Choroid plexus epithelial cell (primary cell): ENCODE measurements at places on chromosomes 6 and 20.

GRCh38 chr6:56432194-56432593 is 184.8 kb upstream of the COL21A1 start:
- no peak for DNase-seq

DNA sequence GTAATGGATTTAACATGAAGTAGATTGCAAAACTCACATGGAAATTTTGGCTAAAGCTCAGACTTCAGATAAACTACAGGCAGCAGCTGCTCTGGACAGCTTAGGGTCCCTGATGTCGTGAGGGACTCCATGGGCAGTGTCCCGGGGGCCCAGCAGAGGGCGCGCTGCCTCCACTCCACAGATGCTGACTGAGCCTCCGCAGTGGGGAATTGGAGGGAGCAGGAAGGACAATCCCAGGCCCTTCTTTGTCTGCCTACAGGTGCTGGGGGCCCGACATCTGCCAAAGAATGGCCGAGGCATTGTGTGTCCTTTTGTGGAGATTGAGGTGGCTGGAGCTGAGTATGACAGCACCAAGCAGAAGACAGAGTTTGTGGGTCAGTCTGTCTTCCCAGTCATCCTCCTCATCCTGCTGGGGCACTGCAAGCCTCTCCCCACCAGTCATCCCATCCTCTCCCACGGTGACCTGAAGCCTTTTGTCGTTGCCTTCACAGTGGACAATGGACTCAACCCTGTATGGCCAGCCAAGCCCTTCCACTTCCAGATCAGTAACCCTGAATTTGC is 35.9 kb downstream of the PLCG1 start:
- DNase-seq: peak; percentile 74

- peak; percentile 8 for DNase-seq
Observed at GRCh38 chr20:37095108-37095598, 644 bp downstream of the RBL1 start.

GRCh38 chr6:150720774-150721233 is 121.1 kb downstream of the PLEKHG1 start:
- peak; percentile 40 for DNase-seq

DNA sequence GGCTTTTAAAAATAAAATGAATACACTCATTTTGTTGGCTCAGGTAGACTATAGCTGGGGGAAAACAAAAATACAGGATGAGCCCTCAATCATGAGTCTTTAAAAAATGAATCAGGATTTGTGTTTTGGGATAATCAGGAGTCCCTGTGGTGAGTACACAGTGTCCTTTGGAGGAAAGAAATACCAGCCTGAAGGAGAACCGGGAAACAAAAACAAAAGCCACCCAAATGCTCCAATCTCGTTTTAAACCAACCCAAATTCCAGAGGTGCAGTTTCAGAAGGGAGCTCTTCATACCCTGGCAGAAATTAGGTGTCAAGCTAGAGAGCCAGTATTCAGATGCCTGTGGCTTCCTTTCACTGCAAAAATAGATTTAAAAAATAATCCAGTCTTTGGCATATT is 23.3 kb upstream of the FOXA2 start:
- no peak for DNase-seq

GRCh38 chr6:168313431-168314011 is 6.1 kb downstream of the DACT2 start:
- DNase-seq: no peak

DNA sequence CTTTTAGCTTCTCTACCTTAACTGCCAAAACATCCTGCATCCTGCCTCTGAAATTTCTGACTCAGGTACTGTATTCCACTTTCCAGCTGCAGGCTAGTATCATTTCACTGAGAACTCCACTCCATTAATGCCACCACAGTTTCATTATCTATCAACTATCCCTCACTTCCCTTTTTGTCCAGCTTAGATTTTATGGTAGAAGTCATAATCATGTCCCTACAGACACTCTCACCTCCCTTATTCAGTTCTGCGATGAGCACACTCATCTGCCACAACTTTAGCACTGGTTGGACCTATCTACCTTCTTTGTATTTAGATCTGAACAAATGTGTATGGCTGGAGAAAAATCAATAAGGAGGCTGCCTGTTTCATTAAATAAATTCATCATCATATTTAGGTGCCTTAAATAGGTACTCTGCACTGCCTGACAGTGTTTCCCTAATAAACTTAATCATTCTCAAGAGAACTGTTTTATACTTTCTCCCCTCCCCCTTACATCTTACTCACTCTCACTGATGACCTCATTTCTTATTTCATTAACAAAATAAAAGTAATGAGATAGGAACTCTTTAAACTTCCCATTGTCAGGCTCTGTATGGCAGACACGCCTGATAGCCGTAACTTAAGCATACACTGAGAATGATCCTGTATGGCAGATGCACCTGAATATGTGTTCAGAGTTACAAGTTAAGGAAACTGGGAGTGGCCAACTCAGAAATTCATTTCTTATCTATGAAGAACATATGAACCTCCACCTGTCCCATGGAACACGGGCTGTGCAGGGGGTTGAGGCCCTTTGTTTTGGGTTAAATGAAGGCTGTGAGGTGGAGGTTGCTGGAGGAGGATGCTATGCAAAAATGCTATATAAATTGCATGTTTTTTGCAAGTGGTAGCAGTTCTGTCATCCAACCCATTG is 95.3 kb upstream of the MAN1A1 start:
- DNase-seq: no peak

GRCh38 chr6:143964674-143965081 is 43.4 kb downstream of the PLAGL1 start:
- peak; percentile 28 for DNase-seq

DNA sequence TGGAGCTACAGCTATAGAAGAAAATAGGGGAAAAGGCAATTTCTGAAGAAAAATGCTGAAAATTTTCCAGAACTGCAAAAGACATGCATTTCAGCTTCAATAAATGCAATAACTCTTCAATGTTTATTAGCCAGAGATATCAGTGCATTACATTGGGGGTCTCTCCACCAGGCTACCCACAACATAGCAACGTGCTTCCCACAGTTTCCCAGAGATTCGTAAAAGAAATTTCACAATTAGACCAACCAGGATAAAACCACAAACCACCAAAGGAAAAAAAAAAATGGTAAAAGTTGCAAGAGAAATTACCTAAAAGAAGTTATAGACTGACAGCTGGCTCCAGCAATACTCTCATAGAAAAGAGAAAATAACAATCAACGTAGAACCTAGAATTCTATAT is 16.0 kb downstream of the LY86 start:
- DNase-seq: no peak

DNA sequence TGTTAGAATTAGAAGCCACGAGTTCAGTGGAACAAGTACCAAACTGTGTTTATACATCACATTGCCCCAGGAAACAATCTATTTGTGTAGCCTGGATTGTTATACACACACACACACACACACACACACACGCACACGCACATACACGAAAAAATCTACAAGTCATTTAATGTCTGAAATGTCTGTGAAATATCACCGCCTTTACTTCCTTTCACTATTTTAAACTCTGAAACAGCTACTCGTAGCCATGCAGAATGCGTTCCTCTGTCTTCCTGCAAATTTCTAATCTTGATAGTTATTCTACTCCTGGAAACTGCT is 84.4 kb upstream of the SCAF8 start:
- no peak for DNase-seq

GRCh38 chr20:23200914-23201313 is 114.8 kb upstream of the CD93 start:
- DNase-seq: peak; percentile 52

- peak; percentile 48 for DNase-seq
Observed at GRCh38 chr6:45049188-45049843, 278.8 kb upstream of the RUNX2 start.

- DNase-seq: peak; percentile 92
Observed at GRCh38 chr6:155171109-155171746, 92.6 kb upstream of the CLDN20 start.

DNA sequence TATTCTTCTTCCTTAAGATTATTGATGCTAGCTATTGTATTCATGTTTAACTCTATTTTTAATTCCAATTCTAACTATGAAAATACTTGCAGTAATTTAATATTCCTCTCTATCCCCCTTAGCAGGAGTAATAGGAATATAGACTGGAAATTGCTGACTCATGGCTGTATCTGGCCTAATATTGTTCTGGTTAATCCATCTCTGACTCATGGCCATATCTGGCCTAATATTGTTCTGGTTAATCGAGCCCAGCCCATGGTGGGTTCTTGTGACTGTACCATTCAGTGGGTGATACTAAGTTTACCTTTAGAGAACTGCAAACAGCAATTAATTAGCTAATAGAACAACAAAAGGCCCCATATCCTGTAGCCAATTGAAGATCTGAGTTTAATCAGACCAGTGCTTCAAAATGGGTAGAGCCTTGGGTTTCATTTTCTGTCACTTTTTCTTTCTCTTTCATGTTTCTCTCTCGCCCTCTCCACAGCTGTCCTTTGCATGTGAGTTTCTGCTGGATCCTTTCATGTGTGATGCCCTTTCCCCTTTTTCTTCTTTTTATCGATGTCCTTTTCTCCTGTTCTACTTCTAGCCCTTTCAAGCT is 50.6 kb downstream of the SLC22A3 start:
- peak; percentile 41 for DNase-seq

DNA sequence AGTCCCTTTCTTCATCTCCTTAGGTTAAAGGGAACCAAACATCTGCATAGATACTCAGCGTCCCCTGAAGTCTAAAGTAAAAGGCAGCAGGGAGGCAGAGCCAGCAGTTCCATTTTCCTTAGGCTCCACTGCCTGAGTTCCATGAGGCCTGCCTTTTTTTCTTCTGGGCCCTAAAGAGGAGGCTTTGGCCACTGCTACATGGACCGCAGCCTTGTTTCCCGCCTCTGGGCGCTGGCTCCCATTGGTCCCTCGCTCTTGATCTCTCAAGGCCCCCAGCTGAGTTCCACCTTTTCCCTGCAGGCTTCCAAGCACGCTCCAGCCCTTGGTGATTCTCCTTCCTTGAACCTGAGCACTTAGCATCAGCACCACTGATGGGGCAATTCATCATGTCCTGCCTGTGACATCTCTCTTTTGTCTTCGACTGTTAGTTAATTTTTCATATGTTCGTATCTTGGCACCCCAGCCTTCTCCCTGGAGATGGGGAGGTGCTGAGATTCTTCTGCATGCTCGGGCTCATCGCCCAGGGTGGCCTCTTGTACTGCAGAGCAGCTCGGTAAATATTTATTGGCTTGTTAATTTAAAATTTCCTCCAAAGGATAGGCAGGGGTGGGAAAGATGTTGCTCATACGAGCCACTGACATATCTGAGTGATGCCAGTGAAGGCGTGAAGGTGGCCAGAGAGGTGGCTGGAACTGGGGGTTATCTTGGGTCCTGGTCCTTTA is 3.4 kb downstream of the MLN start:
- DNase-seq: no peak

- DNase-seq: no peak
Observed at GRCh38 chr6:41294214-41294872, 7.9 kb upstream of the TREM1 start.

DNA sequence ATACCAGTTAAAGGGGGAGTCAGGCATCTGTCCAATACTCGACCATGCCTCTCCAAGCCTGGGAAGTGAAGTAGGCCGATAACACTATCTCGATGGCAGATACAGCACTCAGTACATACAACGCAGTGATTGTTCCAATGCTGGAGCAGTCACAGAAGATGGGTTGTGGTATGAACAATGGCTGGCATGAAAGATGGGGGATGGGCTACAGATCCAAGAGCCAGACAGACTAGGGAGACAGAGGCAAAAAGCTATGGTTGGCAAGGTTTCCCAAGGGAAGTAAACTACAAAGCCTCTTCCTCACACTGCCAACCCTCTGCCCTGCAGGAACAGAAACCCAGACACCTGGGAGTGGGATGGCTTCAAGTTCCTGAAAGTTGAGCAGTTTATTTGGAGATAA is 19.2 kb downstream of the FKBP1A start:
- no peak for DNase-seq

DNA sequence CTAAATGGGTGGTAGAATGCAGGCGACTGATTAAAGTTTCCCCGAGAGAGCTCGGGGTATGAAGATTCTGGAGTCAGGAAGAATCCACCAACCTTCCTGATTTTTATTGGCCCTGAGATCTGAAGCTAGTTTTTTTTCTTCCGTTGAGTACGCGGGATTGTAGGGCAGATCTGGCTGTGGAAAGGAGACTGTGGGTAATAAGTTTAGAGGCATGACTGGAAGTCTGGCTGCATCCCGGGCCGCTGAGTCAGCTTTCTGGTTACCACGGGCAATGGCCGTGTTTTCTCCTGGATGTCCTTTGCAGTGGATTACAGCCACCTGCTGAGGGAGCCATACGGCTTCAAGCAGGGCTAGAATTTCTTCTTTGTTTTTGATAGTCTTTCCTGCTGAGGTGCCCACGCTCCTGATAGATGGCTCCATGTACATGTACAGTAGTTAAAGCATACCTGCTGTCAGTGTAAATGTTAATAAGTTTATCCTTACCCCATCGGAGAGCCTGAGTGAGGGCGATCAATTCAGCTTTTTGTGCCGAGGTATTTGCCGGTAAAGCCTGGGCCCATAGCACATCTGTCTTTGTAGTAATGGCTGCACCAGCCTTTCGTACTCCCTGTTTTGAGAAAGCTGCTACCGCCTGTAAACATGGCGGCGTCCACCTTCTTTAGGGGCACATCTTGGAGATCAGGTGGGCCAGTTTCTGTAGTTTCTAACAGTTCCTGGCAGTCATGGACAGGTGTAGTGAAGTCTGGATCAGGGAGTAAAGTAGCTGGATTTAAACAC is 154.0 kb downstream of the TRIM27 start:
- DNase-seq: peak; percentile 53

- DNase-seq: no peak
Observed at GRCh38 chr20:51535674-51536073, 6.8 kb downstream of the NFATC2 start.

DNA sequence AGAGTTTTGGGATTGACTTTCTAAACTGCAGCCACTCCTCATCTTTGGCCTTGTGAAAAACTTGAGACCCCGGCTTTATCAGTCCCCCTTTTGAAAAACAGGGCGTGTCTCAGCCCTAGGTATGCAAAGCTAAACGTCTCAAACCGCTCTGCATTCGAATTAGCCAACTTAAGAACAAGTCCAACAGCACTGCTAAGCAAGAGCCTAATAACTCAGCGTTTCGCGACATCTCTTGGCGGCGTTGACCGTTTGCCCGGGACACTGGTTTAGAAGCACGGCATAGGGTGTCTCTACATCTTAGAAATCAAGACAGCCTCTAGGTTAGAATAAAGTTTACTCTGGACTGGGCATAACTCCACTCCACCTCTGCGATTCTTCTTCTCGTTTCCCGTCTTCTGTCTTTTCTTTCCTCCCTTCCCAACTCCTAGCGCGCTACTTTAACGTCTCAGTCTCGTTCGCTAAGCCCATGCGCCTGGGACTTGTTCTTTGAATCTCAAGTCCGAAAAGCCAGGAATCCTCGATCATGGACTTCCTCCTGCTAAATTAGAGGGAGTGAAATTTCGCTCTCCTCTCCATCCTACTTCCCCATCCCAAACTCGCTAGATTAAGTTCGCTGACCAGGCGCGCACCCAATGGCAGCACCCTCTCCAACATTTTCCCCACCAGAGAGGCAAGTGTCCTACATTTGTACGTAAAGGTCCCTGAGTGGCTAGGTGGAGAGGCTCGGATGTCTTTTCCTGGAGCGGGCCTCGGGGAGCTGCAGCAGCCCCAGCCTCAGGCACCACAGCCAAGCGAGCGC is 10.5 kb upstream of the TFAP2A start:
- DNase-seq: no peak
